EL (cell line): ENCODE measurements at places on chromosomes 13 and 19.

GRCh38 chr13:73696713-73697112 lies 437.5 kb downstream of the KLF12 start:
- DNase-seq: no peak

DNA sequence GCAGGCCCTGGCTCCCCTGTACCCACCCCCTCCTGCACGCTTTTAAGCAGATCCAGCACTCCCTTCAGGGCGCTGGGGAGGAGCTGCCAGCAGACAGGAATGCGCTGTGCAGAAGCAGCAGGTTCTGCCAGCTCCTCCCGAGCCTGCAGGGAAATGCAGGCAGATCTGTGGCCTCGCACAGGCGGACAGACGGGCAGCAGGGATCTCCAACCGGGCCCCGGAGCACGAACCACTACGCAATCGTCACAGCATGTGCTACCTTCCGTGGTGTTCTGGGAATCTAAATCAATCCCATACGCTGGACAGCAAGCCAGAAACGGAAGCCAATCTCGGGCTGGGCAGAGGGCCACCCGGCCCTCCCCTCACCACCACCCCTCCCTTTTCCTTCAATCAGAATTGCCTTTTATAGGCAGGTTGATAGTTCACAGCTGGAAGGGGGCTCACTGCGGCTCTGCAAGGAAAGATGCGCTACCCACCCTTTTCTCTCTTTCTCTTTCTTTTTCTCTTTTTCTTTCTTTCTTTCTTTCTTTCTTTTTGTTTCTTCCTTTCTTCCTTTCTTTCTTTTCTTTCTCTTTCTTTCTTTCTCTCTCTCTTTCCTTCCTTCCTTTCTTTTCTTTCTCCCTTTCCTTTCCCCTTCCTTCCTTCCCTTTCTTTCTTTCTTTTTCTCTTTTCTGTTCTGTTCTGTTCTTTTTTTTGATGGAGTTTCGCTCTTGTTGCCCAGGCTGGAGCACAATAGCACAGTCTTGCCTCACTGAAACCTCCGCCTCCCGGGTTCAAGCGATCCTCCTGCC lies 99.9 kb downstream of the GNG7 start:
- peak; percentile 90 for DNase-seq

- DNase-seq: no peak
These were observed 20.5 kb upstream of the SLC7A10 start for GRCh38 chr19:33245948-33246708.

DNA sequence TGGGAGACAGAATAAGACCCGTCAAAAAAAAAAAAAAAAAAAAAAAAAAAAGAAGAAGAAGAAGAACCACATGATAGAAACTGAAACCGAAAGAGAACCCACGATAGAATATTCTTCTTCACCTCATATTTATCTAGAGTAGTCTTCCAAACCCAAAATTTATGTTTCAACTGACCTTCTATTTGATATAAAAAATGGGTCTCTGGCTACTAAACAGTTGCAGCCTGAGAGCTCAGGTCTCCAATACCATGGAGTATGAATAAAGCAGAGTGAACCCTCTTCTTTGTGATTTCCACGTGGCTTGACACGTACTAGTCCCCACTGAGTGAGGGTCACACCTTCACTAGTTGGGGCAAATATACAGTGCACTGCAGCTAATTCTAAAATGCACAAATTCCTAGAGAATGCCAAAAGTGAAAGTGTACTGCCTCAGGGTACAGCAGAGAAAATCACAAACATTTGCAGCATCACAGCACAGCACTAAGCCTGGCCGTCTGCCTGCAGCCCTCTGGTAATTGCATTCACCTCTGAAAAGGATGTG lies 30.8 kb upstream of the RFC3 start:
- peak; percentile 59 for DNase-seq

DNA sequence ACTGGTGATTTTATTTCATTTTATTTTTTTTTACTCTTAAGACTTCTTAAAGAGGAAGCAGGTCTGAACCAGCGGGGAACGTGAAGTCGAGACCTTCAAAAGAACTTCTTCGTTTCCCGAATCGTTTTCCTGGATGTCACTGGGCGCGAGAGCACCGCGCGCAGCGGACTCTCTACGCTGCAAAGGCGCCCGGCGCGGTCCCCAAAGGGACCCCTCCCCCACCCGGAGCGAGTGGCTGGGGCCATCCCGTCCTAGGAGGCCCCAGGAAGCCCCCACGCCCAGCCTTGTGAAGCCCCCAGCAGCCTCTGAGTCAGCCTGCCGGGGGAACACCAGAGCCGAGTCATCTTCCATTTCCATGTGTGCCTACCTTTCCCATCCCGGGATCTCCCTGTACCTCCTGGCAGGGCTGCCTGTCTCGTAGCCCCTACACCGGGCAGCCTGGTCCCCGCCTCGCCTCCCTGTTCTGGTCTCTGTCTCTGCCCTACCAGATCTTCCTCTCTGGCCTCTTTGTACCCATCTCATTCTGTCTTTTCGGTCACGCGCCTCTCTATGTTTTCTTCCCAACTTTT lies 608 bp downstream of the CD70 start:
- no peak for DNase-seq

DNA sequence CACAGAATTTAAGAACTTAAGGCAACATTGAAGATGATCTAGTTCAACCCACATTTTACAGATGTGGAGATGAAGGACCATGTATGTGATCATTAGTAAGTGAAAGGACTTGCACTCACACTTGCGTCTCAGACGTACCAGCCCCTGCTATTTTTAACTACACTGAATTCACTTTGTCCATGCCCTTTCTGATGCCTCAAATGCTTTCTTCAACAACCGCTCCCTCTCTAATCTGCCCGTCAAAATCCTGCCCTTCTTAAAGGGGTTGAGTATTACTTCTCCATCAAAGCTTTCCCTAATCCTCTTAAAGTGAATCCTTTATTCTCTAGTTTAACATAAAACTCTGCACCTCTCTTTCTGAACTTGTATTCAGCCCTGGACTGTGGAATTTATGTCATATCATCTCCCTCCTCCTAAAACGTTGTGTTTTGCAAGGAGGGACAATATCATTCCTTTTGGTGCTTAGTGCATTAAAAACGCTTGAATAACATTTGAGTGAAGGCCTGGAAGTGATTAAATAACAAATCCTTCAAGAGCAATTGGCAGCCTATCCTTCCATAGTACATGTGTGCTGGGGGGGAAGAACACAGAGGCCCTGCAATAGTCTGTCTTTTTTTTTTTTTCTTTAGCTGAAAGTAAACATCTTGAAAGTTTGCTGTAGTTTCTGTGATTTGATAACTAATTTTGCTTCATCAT lies 493.3 kb downstream of the LMO7 start:
- DNase-seq: no peak
